ENCODE measurements at places on chromosomes 2 and 18.
A peak's percentile ranks its signal among the peaks of the same experiment; 100 is the strongest.

- DNase-seq = peak; percentile 31
Observed at GRCh38 chr2:47437287-47437686, 34.3 kb downstream of the MSH2 start.

DNA sequence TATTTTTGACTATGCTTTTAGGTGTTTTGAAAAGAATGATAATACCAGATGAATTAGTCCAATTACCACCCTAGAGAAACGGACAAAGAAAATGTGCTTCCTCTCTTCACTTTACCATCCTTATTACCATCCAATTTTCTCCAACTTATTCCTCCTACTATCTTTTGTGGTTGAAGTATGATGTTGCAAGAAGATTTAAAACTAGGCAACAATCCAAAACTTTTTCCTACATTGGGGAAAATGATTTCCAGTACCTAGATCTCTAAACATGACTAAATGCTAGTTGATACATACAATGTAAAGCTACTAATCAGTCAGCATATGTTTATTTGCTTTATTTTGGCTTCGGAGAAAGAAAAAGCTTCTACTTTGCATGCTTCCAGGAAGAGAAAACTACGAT lies 355.0 kb upstream of the LYPD1 start:
- no peak for DNase-seq

GRCh38 chr2:25698752-25699151 lies 25.4 kb upstream of the DTNB start:
- no peak for DNase-seq

DNA sequence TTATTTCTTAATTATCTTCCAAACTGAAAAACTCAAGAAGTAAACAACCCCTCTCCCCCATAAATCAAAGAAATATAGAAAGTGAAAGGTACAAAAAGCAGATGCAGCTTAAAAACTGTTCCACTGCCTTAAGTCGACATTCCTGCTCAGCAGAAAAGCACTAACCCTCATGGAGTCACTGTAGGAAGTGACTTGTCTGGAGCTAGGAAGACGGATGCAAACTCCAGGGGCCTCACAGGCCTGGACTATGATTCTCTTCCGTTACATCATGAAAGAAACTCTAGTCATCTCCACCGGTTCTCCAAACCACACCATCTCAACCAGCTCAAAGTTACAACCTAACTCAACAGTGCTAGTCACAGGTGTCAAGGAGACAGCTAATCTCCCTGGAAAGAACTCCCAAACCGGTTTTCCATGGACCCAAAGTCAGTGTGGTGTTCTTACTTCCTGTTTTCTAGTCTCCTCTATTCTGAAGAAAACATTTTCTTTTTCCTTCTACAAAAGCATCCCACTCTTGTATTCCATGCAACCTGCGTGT lies 128.4 kb downstream of the PIEZO2 start:
- no peak for DNase-seq

GRCh38 chr2:128380961-128381938 lies 62.6 kb upstream of the HS6ST1 start:
- no peak for DNase-seq

- peak; percentile 62 for DNase-seq
Observed at GRCh38 chr2:148974095-148974494, 64.4 kb upstream of the LYPD6B start.

GRCh38 chr2:72917138-72917876 lies at the start of gene EMX1:
Gene EMX1, plus strand, starts transcription at chr2:72917519. Its CDS starts 334 bp downstream, at chr2:72917853.
- DNase-seq = peak; percentile 91

- no peak for DNase-seq
Observed at GRCh38 chr2:197071790-197072436, 145.4 kb upstream of the PGAP1 start.

GRCh38 chr18:59182673-59183072 lies 37.3 kb upstream of the GRP start:
- DNase-seq = no peak

GRCh38 chr18:9619990-9620389 lies 5.6 kb upstream of the PPP4R1 start:
- no peak for DNase-seq

- no peak for DNase-seq
Observed at GRCh38 chr18:72727038-72727655, 140.6 kb downstream of the NETO1 start.

DNA sequence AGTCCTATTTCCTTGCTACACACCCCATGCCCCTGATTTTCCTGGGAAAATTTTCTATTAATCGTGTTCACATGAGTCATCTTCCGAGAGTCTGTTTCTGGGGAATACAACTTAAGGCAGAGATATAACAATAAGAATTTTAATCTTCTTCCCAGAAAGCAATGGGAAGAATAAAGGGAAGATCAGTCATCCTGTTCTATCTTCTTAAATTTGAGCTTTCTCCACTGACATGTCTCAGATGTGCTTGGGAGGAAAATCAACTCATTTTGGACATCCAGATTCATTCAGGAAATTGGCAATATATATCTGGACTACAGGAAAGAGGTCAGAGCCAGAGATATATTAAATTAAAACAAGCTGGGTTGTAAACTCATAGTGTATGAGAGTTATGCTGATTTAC lies 62.3 kb upstream of the SPAG16 start:
- no peak for DNase-seq

DNA sequence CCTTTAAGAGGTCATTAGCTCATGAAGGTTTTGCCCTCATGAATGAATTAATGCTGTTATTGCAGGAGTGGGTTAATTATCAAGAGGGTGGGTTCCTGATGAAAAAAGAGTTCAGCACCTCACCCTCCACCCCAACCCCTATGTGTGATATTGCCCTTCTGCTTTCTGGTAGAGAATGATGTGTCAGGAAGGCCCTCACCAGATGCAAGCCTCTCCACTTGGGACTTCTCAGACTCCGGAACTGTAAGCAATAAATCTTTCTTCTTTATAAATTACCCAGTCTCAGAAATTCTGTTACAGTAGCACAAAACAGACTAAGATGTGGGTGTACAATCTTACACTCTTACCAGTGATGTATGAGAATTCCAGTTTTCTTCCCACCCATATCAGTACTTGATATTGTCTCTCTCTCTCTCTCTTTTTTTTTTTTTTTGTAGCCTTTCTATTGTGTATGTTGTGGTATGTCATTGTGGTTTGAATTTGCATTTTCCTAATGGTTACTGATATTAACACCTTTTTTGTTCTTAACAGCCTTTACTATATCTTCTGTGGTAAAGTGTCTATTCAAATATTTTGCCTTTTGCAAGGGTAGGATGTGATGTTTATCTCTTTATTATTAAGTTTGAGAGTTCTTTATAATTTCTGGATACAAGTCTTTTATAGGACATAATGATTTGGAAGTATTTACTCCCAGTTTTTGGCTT lies 10.4 kb upstream of the MAP2 start:
- DNase-seq = no peak

DNA sequence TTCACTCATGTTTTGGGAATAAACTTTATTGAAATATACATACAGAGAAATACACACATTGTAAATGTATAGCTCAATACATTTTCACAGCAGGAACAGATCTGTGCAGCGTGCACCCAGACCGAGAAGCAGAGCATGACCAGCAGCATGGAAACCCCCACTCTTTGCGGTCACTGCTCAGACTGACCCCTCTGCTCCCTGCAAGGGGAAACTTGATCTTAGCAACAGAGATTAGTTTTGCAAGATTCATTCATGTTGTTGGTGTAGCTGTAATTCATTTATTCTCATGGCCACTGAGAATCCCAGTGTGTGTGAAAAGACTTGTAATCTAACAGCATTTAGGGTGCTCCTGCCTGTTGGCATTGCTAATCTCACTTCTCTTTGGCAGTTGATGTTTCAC lies 35.2 kb downstream of the LPIN1 start:
- no peak for DNase-seq

GRCh38 chr18:43574974-43575373 lies 297.7 kb upstream of the SYT4 start:
- DNase-seq = no peak

GRCh38 chr2:163717515-163717914 lies 18.3 kb downstream of the FIGN start:
- DNase-seq = no peak

- DNase-seq = peak; percentile 93
Observed at GRCh38 chr18:26956863-26957262, 91.4 kb upstream of the AQP4 start.

- DNase-seq = no peak
Observed at GRCh38 chr2:84212611-84213314, 246.3 kb downstream of the SUCLG1 start.

DNA sequence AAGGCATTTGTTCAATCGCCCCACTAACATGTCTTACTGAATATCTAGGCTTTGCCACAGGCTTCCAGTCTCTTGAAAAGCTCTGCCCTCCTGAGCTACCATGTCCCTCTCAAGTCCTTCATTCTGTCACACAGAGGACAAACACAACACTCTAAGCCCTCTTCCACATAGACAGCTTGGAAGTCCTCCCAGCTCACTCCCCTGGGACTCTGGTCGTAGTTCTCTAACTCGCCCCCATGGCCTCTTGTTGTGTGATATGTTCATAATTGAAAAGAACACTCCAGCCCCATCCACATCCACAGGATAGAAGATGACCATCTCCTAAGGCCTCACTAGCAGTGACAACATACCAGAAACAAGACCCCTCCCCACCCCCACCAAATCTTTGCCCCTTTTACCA lies 37.9 kb downstream of the BUB1 start:
- no peak for DNase-seq

GRCh38 chr2:160499865-160500264 lies 6.3 kb upstream of the RBMS1 start:
- no peak for DNase-seq

DNA sequence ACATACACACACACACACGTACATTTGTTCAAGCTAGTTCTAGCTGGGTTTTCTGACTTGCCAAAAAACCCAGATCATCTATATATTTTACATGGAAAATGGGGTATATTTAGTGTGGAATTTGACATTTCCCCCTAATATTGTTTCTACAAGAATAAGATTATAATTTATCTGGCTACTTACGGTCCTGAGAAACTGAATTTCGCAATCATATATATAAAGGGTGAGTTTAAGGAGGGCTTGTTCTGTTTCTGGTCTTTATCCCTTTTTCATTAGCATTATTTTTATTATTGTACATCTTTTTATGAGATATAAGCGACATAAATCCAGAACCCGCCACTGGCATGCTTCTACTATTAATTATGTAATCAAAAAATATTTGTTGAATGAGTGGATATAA lies 528.9 kb downstream of the TMX3 start:
- DNase-seq = no peak

DNA sequence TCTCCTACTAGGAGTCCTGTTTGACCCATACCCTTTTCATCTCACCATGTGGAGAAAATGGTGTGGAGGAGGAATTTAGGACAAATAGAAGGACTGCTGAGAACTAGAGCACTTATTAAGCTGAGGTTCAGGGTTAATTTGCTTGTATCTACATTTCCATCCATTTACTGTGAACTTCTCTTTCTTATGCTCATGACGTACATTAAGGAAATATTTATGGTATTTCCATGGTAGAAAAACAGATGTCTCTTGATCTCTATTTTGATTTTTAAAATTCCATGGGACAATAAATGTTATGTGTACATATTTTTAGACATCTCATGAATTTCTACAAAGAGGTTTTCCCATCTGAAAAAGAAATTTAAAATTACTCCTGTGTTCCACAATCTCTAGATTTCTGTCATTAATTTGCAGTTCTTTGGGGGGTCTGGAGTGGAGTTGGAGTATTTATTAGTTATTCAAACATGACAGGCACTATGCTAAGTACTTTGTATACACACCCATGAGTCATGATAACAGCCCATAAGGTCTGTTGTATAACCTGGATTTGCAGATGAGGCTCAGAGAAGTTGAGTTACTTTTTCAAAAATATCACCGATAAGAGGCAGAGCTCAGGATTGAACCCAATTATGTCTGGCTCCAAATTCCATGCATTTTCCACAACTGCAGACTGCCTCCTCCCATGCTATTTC lies 112.6 kb downstream of the COPS8 start:
- peak; percentile 31 for DNase-seq

DNA sequence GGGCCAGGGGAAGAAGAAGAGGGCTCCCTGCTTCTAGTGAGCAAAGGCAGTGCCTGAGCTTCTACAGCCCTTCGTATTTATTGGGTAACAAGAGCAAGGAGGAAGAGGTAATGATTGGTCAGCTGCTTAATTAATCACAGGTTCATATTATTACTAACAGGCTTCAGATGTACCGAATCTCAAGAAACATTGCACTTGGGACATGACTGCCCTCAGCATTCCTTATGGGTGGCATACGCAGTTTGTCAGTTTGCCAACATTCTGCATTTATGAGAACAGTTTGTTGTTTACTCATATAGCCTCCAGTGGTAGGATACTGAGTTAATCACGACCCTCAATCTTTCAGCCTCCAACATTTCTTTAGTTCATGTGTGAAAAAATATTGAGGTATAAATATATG lies 84.5 kb downstream of the HIBCH start:
- DNase-seq = no peak

DNA sequence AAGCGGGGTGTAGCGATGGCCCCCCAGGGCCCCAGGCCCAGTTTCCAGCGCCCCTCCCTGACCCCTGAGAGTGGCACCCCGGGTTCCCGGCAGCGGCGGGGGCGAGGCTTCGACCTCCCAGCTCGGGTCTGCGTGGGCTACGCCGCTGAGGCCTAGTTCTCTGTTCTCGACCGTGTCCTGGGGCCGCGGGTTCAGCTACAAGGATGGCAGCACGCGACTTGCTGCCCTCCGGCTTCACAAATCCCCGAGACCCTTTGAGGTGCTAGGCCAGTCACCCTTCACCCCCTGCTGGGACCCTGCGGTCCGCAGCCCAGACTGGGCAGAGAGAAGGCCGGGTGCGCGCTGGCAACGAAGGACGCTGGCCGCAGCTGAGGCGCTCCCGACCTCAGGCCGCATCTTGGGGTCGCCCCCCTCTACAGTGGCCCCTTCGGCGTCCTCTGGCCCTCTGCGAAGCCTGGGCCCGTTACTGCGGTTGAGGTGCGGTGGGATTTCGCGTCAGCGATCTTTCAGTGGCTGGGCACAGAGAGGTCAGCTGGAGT lies 1.2 kb downstream of the OTX1 start:
- DNase-seq = peak; percentile 36

DNA sequence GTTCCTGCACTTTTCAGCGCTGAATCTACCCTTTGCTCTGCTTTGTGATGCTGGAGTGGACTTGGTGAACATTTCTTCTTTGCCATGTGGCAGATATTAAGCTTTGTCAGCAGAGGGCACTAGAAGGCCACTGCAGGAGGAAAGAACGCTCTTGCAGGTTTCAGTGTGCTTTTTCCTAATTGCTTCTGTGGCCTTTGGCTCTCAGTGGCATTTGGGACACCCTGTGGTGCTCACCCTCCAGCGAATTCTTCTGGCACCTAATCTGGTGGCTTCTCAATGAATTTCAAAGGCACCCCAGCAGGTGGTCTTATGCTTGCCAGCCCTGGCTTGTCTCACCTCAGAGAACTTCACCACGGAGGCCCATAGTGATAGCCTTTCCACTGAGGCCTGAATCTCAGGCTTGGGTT lies 146.7 kb downstream of the MYO3B start:
- peak; percentile 86 for DNase-seq

GRCh38 chr2:240655931-240656886 lies 26.5 kb downstream of the AQP12B start:
- no peak for DNase-seq

DNA sequence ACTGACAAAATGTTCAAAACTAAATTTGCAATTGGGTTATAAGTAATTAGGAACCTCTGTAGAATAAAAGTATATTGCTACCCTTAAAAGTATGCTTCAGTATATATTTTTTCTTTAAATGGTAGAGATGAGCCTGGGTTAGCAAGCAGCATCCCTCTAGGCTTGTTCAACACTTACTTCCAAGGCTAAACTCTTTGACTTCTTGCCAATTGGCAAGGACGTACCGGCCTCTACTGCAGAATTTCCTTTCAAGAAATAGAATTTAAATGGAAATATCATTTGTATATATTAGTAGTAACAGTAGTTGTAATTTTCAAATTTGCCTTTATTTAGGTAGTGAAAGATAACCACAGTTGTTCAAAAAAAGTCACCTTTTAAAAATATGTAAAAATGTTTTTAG lies 105.1 kb upstream of the SLC38A11 start:
- no peak for DNase-seq
